Naive thymus-derived CD8-positive, alpha-beta T cell (primary cell): ENCODE measurements at places on chromosomes 2 and 18.

DNA sequence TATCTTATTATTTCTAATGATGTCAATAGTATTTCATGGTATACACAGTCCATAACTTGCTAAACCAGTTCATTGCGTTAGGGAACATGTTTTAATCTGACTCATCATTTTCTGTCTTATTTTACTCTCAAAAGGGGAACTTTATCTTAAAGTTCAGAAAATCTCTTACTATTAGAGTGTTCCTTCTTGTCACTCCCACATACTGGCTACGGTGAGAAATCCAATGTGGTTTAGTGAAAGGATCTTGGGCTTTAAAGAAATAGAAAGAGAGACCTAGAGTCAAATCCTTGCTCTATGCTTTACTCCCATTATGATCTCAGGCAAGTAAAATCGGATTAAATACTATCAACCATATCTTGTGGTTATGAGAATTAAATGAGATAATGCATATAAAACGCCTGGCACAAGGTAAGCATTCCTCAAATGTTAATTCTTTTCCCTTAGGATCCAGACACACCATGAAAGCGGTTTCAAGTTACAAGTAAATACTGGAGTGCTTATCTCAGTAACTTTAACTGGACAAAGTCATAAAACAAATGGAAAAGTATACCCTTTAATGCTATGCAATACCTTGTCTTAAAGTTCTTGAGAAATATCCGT is 576.0 kb downstream of the ARHGAP15 start:
- DNase-seq, result no peak

DNA sequence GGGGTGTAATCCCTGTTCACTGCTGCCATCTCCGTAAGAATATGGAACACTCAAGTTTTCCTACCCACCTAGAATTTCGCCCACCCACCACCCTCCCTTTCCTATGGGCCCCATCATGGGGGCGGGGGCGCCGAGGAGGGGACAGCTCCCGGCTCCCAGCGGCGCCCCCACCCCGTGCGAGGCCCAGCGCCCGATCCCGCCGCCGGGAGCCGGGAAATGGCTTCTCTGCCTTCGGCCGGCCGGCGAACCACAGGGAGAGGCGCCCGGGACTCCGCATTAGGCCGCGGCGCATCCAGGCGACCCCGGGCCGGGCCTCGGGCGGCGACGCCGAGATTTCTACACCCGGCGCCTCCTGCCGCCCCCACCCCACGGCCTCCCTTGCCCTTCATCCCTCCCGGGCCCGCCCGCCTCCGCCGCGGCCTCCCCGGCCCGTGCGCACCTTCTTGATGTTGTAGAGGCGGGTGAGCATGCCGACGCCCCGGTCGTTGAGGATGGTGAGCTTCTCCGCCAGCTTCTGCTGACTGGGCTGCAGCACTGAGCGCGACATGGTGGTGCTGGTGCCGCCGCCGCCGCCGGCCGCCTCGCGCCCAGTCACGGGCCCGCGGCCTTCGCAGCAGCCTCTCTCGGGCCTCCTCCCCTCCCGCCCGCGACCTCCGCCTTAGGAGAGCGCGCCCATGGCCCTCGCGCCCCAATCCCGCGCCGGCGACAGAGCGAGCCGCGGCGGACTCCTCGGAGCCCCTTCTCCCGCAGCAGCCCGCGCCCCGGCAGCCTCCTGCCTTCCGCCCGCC is 510 bp downstream of the NCKAP1 start:
- DNase-seq, result peak; percentile 6

- DNase-seq, result no peak
Observed at GRCh38 chr2:127037476-127037875, 69.5 kb downstream of the BIN1 start.

- DNase-seq, result no peak
Observed at GRCh38 chr2:138949517-138949916, 169.3 kb upstream of the NXPH2 start.
